Dermis microvascular lymphatic vessel endothelial cell (primary cell): ENCODE measurements at places on chromosomes 13 and 19.

GRCh38 chr13:78376033-78376432 lies 227.3 kb downstream of the POU4F1 start:
- no peak for DNase-seq

DNA sequence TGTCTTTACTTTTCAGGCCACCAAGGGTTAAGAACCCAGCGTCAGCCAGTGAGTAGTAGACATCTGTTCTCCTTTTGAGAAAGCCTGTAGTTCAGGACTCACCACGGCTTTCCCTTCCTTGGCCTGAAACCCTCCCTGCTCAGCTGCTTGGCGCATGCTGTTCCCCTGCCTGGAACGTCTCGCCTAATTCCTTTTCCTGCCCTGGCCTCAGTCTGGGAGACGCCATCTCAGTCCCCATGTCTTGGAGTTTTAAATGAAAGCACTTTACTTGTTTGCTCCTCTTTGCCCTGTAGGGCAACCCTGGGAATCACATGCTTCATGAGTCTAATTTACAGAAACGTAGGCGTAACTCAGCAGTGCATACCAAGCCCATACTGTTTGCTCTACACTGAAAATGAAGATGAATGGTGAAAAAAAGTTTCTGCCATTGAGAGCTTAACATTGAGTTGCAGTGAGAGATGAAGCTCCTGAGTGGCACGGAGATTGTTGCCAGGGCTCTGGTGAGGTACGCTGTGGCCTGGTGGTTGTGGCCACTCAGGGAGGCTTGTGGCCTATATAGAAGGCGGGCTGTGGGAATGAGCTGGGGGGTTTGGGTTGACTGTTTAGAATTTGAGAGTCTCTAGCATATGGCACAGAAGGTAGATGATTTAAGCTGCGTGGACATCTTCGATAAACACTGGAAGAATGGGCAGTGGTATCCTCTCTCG lies 52.8 kb downstream of the GATAD2A start:
- no peak for DNase-seq

- no peak for DNase-seq
These were observed 591 bp downstream of the DOHH start for GRCh38 chr19:3499738-3500428.

- no peak for DNase-seq
These were observed 176.4 kb downstream of the FLT1 start for GRCh38 chr13:28318496-28318895.
